ENCODE measurements at places on chromosomes 13 and 19.
A peak's percentile ranks its signal among the peaks of the same experiment; 100 is the strongest.

DNA sequence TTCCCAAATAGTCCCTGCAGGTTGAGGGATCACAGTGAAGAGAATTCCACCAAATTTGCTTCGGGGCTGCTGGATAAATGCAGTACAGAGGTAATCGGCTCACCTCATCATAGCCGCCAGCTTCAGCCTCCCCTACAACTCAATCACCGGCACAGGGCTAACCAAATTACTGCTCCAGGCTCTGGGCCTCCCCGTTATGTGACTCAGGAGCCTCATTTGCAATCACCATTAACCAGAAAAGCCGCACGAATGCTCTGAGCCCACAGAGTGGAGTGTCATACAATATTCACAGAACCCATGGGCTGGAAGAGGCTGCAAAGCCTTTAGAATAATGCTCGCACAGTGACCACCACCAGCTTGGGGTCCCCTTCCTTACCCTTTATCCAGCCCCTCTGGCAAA, 4.9 kb downstream of the SIAH3 start:
- no peak for DNase-seq

GRCh38 chr13:65937251-65937650, 1292.9 kb downstream of the PCDH9 start:
- no peak for DNase-seq

- peak; percentile 33 for DNase-seq
Observed at GRCh38 chr13:53782488-53782961, 753.9 kb downstream of the OLFM4 start.

DNA sequence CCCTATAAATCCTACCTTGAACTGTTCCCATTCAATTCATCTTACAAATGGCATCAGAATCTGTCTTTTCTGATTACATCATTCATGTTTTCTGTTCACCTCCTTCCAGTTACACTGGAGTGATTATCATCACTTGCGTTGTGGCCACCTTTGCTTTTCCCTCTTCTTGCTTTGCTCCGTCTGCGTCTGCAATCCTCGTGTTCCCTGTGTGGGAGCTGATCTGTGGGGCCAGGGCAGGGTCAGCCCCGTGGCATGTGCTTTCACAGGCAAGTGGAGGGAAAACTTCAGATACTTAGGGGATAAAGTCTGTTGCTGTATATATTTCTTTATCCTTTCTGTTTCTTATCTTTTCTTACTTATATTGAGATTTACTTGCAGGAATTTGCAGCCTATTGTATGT, 277.7 kb downstream of the SLC7A1 start:
- DNase-seq, result no peak

- peak; percentile 2 for DNase-seq
Observed at GRCh38 chr19:30870876-30871275, 478.4 kb downstream of the TSHZ3 start.

- DNase-seq, result no peak
Observed at GRCh38 chr19:53910170-53910518, 1.1 kb downstream of the CACNG7 start.

GRCh38 chr13:97961340-97961739, 7.9 kb downstream of the IPO5 start:
- no peak for DNase-seq

DNA sequence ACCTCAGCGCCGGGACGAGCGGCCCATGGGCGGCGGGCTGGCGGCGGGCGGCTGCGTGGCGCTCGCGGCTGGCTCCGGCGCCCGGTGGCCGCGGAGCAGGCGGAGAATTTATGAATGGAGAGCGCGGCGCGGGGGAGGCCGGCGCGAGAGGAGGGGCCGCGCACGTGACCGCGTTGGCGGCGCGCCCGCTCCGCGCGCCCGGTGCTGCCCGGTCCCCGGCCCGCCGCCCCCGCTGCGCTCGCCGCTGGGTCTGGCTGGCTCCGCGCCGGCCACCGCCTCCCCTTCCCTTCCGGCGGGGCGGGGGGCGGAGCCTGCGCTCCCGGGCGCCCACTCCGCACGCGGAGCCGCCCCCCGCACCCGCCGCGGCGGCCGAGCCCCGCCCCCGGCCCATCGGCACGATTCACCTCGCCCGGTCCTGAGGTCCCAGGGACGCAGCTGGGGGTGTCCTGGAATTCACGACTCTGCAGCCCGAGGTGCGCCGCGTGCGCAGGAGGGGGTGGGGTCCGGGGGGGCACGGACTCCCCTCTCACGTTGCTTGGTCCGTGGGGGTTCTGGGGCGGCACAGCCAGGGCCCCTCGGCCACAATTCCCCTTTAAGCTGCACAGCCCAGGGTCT, at the start of gene CBARP:
TSS of gene CBARP (minus strand) at position 252 of the 615 bp plus-strand sequence. CDS start 1,905 bp downstream, outside the sequence.
- DNase-seq, result peak; percentile 60

GRCh38 chr13:98365302-98365701, 188.2 kb upstream of the RNF113B start:
- no peak for DNase-seq

DNA sequence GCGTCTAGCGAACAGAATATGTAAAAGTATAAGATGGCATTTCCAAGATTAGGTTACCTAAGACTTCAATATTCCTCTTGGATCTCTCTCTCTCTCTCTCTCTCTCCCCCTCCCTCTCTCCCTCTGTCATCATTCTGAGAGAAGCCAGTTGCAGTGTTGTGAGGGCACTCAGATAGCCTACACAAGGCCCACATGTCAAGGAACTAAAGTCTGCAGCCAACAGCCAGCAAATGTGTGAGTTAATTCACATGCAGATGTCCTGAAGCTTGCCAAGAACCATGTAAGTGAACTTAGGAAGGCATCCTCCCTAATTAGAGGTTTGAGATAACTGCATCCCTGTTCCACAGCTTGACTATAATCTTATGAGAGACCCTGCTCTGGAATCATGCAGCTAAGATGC, 822.9 kb upstream of the PRR20A start:
- no peak for DNase-seq

- peak; percentile 60 for DNase-seq
Observed at GRCh38 chr19:51398096-51398704, 7.8 kb upstream of the C19orf84 start.

DNA sequence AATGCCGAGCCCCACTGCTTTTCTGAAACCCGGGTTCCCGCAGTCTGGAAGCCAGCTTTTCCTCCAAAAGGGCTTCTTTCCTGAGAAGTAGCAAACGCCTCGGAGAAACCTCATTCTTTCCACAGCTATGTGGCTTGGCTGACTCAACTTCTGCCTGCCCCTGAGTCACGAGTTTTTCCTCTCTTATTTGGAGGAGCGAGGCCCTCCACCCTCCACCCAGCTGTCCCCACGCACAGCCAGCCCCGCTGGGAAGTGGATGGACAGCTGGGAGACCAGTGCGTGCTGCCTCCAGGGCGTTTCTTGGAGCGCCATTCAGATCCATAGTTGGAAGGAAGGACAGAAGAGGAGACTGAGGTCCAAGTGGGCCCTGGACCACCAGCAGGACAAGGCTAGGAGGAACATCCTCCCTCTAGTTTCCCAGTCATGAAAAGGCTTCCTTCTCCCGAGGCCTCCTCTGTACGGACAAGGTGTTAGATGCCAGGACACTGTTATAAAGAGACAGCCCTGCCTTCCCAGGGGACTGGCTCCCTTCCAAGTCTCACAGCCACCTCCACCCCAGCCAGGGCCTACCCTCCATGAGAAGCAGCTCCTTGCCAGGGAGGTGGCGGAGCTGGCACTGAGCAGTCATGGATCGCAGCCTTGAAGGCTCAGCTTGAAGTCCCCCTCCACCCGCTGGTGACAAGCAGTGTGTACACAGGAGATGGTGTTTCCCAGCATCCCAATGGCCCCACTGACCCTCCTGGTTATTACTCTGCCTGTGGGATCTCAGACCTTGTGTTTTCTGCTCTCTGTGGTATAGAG, 2.5 kb upstream of the PLEKHF1 start:
- peak; percentile 92 for DNase-seq

GRCh38 chr19:45866400-45867176, 2.5 kb downstream of the FOXA3 start:
- DNase-seq, result no peak

GRCh38 chr19:48795685-48796070, 15.2 kb downstream of the BCAT2 start:
- peak; percentile 29 for DNase-seq

DNA sequence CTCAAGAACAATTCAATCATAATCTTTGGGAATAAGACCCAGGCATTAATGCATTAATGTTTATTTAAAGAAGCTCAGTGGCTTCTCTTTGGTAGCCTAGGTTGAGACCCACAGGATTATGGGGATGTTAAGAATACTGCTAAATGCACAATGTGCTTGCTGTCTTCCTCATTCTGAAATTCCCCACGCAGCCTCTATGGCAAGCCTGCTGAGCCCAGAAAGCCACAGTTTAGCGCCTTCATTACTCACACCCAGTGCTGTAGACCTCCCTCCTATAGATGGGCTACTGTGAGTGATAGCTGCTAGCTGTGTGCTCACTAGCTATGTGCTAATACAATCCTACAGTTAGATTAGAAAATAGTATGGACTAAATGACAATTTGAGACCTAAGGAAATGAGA, 90.6 kb downstream of the TNFSF13B start:
- no peak for DNase-seq
